ENCODE measurements at places on chromosomes 6 and 20. TPM values are rescaled to one million over a fixed set of nuclear protein-coding genes. Genes with fewer than 3 reads are reported as not detected.

Gene ULBP2
- total RNA-seq: 0.23 TPM

Gene MYH7B
- total RNA-seq: 1.3 TPM

- no peaks in the 10 kb centered on the region for H3K4me1 ChIP-seq
- peaks cover 6% of the 10 kb centered on the region for H3K27me3 ChIP-seq
- H3K27ac ChIP-seq: no peak overlapping the region
- H3K4me3 ChIP-seq: no peak overlapping the region
- no peaks in the 10 kb centered on the region for H3K36me3 ChIP-seq
- DNase-seq: no peak
These were observed 17.9 kb upstream of the BACH2 start for GRCh38 chr6:90314514-90314913.

DNA sequence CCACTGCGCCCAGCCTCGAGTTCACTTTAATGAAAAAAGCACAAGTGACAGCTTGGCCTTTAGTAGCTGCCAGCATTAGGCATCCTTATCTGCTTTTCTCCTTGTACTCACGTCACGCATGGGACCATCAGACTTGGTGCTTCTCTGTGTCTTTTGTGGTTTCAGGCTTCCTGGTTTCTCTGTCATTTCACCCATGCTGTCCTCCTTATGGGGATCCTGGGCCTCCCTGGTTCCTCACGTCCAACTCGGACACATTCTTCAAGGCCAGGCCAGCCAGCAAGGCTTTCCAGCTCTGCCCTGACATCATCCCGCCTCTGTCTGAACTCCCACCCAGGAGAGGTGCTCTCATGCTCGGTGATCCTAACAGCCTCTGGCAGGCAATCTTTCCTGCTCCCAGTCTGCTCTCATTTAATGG is 83.2 kb downstream of the TIAM2 start:
- no peak overlapping the region for H3K4me3 ChIP-seq
- H3K36me3 ChIP-seq: no peaks in the 10 kb centered on the region
- H3K27ac ChIP-seq: peak overlapping the region; percentile 17
- peaks cover 27% of the 10 kb centered on the region for H3K4me1 ChIP-seq

Gene TRIM38
- total RNA-seq: 15.8 TPM

Gene TMEM217
- total RNA-seq: 2.0 TPM

Gene SLC22A2
- total RNA-seq: not detected

Gene NMBR
- total RNA-seq: not detected

DNA sequence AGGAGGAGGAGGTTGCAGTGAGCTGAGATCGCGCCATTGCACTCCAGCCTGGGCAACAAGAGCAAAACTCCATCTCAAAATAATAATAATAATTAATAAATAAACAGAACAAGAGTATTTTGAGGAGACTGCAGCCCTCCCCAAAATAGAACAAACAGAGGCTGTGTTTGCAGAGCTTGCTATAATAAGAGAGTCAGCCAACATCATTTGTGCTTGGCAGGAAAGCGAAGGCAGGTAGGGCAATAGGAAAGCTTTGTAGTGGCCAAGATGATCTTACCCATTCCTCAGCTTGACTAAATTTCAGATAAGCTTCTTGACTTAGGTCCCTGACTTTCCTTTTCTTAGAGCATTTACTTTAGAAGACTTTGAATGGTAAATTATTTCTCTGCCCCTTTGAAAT is 6.7 kb downstream of the C6orf141 start:
- H3K27ac ChIP-seq: no peak overlapping the region
- DNase-seq: no peak
- H3K4me1 ChIP-seq: peaks cover 10% of the 10 kb centered on the region
- H3K27me3 ChIP-seq: peaks cover 2% of the 10 kb centered on the region

Gene OPRM1
- not detected for total RNA-seq

Gene SLC22A7
- not detected for total RNA-seq

DNA sequence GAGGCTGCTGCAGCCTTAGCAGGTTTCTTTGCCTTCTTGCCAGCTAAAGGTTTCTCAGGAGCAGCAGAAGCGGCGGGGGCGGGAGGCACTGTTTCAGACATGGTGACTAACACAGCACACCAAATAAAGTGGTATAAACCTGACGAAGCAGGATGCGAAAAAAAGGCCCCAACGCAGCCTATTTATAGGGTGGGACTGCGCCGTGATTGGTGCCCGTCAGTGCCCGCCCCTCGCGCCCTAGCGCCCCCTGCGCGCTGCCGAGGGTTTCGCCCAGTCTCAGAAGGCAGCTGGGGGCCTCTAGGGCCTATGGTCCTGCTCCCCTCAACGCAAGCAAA is 55.0 kb downstream of the TRIM38 start:
- peak overlapping the region; percentile 71 for H3K4me3 ChIP-seq
- no peaks in the 10 kb centered on the region for H3K27me3 ChIP-seq
- no peaks in the 10 kb centered on the region for H3K36me3 ChIP-seq
- DNase-seq: peak; percentile 46
- H3K27ac ChIP-seq: peak overlapping the region; percentile 90

GRCh38 chr6:111231090-111231459 is 143.8 kb downstream of the SLC16A10 start:
- DNase-seq: no peak
- H3K27ac ChIP-seq: no peak overlapping the region
- H3K4me3 ChIP-seq: no peak overlapping the region
- H3K4me1 ChIP-seq: peaks cover 3% of the 10 kb centered on the region

Gene CTSZ
- 67.7 TPM for total RNA-seq

Gene GABRR1
- total RNA-seq: not detected

- peaks cover 28% of the 10 kb centered on the region for H3K36me3 ChIP-seq
- DNase-seq: no peak
- H3K4me1 ChIP-seq: peaks cover 10% of the 10 kb centered on the region
- no peak overlapping the region for H3K27ac ChIP-seq
- no peak overlapping the region for H3K4me3 ChIP-seq
These were observed 56.7 kb downstream of the FAM120B start for GRCh38 chr6:170363255-170363654.

DNA sequence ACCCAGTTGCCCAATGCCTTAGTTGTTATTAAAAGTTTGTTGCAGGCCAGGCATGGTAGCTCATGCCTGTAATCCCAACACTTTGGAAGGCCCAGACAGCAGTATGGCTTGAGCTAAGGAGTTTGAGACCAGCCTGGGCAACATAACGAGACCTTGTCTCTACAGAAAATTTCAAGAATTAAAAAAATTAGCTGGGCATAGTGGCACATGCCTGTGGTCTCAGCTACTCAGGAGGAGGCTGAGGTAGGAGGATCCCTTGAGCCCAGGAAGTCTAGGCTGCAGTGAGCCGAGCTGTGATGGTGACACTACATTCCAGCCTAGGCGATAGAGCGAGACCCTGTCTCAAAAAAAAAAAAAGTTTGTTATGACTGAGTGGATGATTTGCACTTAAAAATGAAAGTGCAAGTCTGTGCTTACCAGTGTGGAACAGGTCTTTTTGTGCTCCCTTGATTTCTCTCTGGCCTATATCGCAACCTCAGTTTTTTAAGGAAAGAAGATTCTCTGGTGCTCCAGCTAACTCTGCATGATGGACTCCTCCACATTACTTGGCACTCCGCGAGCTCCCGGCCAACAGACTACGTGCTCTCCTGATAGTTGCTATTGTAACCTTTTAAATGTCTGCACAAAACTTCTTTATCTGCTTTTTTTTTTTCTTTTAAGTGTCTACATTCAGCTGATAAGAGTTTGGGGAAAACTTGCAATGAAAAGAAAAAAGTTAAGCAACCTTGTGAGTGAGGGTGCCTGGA is 22.1 kb downstream of the ZKSCAN3 start:
- no peaks in the 10 kb centered on the region for H3K27me3 ChIP-seq
- no peak for DNase-seq
- no peaks in the 10 kb centered on the region for H3K4me1 ChIP-seq
- no peak overlapping the region for H3K27ac ChIP-seq
- peaks cover 24% of the 10 kb centered on the region for H3K36me3 ChIP-seq
- H3K4me3 ChIP-seq: no peak overlapping the region

Gene CRNKL1
- 27.8 TPM for total RNA-seq

GRCh38 chr20:21436205-21436604 is 38.9 kb upstream of the NKX2-4 start:
- no peak for DNase-seq
- no peaks in the 10 kb centered on the region for H3K4me1 ChIP-seq
- no peak overlapping the region for H3K27ac ChIP-seq
- H3K4me3 ChIP-seq: no peak overlapping the region

GRCh38 chr6:66238851-66239250 is 531.8 kb upstream of the EYS start:
- H3K27me3 ChIP-seq: no peaks in the 10 kb centered on the region
- no peaks in the 10 kb centered on the region for H3K4me1 ChIP-seq
- no peak for DNase-seq
- no peak overlapping the region for H3K4me3 ChIP-seq
- H3K27ac ChIP-seq: no peak overlapping the region
- H3K36me3 ChIP-seq: no peaks in the 10 kb centered on the region

Gene LY86
- total RNA-seq: not detected

Gene FILIP1
- total RNA-seq: 11.3 TPM

GRCh38 chr6:97129106-97129505 is 153.9 kb downstream of the MMS22L start:
- no peaks in the 10 kb centered on the region for H3K27me3 ChIP-seq
- H3K36me3 ChIP-seq: peaks cover 19% of the 10 kb centered on the region
- H3K27ac ChIP-seq: no peak overlapping the region
- H3K4me1 ChIP-seq: peaks cover 57% of the 10 kb centered on the region

DNA sequence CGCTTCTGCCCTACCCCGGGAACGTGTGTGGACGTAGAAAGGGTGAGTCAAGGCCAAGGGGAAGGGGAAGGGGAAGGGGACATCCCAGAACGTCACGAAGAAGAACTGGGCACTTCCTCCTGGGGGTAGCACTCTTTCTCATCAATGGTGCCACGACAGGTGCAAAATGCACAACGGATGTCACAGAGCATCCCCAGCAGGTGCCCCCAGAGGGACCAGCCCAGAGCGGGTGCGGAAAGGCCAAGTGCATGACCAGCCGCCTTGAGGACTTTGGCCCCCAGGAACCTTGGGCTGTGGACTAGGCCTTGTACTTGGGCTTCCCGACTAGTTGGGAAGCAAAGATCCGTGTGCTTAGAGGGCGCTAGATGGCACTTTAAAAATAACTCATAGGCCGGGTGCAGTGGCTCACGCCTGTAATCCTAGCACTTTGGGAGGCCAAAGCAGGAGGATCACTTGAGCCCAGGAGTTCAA is 12.1 kb upstream of the SRC start:
- no peak overlapping the region for H3K4me3 ChIP-seq
- H3K4me1 ChIP-seq: peaks cover 35% of the 10 kb centered on the region
- H3K27ac ChIP-seq: no peak overlapping the region
- no peaks in the 10 kb centered on the region for H3K36me3 ChIP-seq
- DNase-seq: no peak

DNA sequence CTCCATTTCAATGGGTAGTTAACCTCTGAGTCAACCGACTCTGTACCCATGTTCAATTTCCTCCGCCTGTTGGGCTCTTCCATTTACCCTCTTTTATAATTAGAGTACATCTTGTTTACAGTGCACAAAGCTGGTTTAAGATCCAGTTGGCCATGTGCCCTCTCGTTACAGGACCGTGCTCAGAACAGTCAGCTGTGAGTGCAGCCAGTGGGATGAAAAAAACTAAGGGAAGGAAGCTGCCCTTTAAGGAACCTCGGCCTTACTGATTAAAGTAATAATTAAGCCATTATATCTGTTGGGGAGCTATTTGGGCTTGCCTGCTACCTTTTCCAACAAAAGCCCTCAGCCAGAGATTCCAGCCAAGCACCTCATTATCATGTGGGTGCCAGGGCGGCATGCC is 68.8 kb downstream of the TMEM170B start:
- no peak for DNase-seq
- H3K36me3 ChIP-seq: no peaks in the 10 kb centered on the region
- H3K27me3 ChIP-seq: no peaks in the 10 kb centered on the region
- no peak overlapping the region for H3K27ac ChIP-seq
- no peak overlapping the region for H3K4me3 ChIP-seq
- H3K4me1 ChIP-seq: peaks cover 13% of the 10 kb centered on the region

DNA sequence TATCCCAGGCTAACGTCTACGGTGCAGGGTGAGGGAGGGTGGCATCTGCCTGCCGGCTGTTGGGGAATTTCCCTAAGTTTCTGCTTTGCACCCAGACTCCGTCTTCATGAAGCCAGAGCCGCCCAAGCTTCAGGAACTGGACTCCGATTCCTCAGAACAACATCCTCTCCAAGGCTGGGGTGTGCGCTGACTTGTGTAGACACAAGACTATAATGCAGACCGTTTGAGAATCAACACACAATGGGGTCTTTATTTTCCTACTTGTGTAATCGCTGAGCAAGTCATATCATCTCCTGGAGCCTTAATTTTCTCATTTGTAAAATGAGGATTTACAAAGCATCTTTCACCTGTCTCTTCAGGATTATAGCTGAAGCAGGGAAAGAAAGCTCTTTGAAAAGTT is 160.5 kb upstream of the AGPAT4 start:
- no peak for DNase-seq
- H3K27me3 ChIP-seq: no peaks in the 10 kb centered on the region
- no peak overlapping the region for H3K4me3 ChIP-seq
- no peaks in the 10 kb centered on the region for H3K36me3 ChIP-seq

Gene HFE
- total RNA-seq: 8.3 TPM

Gene ZSCAN26
- total RNA-seq: 26.9 TPM

Gene SRMS
- total RNA-seq: not detected

- no peaks in the 10 kb centered on the region for H3K27me3 ChIP-seq
- no peak overlapping the region for H3K27ac ChIP-seq
- peaks cover 3% of the 10 kb centered on the region for H3K36me3 ChIP-seq
- DNase-seq: no peak
- no peak overlapping the region for H3K4me3 ChIP-seq
- peaks cover 40% of the 10 kb centered on the region for H3K4me1 ChIP-seq
These were observed 1.9 kb upstream of the BLOC1S5 start for GRCh38 chr6:8066108-8066507.

DNA sequence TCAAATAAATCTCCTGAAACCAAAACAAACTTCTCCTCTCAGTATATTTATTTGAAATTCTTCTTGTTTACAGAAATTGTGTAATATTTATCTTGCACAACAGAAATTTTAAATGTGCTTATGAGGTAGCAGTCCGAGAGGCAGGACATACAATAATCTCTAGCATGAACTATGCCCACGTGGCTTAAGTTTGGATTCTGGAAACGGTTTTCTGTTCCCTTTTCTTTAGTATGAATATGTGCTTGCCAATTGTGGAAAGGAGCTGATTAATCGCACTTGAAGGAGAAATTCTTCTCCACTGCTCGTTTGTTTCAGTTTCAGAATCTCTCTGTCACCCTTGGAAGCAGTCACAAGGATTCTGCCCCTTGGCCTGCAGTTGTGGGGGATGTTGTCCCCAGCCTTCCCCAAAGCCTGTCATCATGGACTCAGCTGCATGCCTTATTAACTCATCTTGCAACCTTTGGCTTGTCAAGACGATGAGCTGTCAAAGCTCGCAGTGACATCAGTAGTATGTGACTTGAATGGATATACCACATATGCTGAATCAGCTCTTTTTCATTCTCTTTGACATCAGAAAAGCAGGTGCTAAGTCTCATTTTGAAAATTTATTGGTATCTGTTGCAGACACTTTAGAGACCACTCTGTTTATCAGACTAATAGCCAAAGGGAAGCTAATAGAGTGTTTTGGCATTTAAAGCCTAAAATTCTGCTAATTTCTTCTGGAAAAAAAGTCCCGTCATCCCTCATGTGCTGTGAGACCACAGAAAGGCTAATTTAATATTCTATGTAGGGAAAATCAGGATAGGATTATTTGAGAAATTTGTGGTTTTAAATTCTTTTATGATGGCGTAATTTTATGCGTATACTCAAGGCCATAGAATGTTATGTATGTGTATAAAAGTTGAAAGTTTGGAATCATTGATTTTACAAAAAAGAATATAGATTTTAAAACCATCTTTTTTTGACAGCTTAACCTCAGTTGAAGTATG is 186.8 kb downstream of the ARID1B start:
- H3K27me3 ChIP-seq: no peaks in the 10 kb centered on the region
- H3K4me1 ChIP-seq: peaks cover 15% of the 10 kb centered on the region
- H3K4me3 ChIP-seq: no peak overlapping the region
- DNase-seq: no peak
- peaks cover 2% of the 10 kb centered on the region for H3K36me3 ChIP-seq

Measured in mesothelial cell of epicardium (in vitro differentiated cells).